ENCODE measurements at places on chromosomes 16 and 17.

DNA sequence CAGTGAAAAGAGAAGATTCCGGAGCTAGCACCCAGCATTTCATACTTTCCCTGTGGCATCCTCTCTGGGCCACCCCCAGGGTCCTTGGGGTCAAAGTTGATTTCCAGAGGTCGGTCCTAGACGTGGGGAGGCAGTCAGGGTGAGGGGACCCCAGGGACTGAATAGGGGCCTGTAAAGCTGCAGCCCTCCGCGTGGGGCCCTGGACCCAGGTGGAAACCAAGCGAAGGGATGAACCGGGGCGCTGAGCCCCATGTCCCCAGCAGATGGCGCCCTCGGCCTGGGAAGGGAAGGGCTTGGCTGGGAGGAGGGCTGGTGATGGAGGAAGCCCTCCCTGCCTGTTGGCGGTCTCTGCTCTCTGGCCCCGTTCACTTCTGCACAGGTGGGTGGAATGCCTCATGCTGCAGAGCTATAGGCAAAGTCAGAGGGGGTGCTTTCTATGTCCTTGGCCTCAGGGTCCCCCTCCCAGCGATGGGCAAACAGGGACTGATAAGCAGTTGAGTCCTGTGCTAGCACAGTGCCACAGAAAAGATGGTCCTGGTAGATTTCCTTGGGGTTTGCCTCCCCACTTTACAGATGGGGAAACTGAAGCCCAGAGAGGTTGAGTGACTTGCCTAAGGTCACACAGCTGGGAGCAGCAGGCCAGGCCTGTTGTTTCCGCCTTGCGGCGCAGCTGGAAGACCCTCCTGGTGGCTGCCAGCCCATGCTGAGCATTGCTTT is 163.4 kb upstream of the CIBAR2 start:
- no peaks in the 10 kb centered on the region for H3K4me1 ChIP-seq
- H3K27ac ChIP-seq = no peak overlapping the region

DNA sequence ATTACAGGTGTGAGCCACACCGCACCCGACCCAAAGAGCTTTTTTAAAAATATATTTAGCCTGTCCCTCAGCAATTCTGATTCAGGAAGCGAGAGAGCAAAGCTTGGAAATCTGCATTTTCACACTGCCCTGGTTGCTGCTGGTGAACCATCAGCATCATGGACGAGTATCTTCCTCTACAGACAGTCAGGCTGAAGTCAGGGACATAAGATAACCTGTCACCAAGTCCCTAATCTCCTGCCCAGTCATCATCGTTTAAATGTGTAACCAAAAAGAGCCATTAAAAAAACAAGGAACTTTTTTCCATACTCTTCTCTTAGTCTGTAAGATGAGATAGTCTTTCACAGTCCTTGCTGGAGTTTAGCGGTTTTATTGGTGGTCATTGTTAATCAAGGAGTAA is 6.7 kb downstream of the PMM2 start:
- H3K4me3 ChIP-seq = no peak overlapping the region
- H3K27ac ChIP-seq = no peak overlapping the region
- peaks cover 6% of the 10 kb centered on the region for H3K4me1 ChIP-seq
- peaks cover 60% of the 10 kb centered on the region for H3K36me3 ChIP-seq

DNA sequence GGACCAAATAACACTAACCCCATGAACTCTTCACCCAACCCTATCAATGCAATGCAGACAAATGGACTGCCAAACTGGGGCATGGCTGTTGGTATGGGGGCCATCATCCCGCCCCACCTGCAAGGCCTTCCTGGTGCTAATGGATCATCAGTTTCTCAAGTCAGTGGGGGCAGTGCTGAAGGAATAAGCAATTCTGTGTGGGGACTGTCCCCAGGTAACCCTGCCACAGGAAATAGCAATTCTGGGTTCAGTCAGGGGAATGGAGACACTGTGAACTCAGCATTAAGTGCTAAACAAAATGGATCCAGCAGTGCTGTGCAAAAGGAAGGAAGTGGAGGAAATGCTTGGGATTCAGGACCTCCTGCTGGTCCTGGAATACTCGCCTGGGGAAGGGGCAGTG is 78.9 kb downstream of the TMC6 start:
- no peak overlapping the region for H3K4me3 ChIP-seq
- H3K27ac ChIP-seq = no peak overlapping the region
- no peaks in the 10 kb centered on the region for H3K27me3 ChIP-seq
- peaks cover 38% of the 10 kb centered on the region for H3K4me1 ChIP-seq

DNA sequence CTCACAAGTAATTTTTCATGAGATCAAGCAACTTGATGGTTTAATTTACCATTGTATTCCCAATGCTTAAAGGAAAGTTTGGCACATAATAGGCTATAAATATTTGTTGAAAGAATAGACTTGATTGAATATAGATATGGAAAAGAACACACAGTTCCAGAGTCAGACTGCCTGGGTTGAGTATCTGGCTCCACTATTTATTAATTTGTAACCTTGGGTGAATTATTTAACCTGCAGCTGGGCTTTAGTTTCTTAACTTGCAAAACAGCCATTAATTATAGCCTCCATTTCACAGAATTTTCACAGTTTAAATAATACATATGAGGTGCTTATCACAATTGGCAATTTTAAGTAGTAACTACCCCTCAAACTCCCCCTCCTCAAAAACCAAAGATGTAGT is 73.6 kb downstream of the NCOR1 start:
- H3K36me3 ChIP-seq = peaks cover 33% of the 10 kb centered on the region
- no peaks in the 10 kb centered on the region for H3K27me3 ChIP-seq
- no peak overlapping the region for H3K27ac ChIP-seq
- H3K4me1 ChIP-seq = peaks cover 4% of the 10 kb centered on the region
- DNase-seq = no peak

DNA sequence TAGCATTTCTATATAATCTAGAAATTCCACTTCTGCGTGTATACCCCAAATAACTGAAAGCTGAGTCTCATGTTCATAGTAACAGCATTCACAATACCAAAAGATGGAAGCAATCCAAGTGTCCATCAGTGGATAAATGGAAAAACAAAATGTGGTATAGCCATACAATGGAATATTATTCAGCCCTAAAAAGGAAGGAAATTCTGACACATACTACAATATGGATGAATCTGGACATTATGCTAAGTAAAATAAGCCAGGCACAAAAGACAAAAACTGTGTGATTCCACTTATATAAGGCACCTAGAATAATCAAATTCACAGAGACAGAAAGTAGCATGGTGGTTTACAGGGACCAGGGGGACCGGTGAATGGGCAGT is 20.4 kb downstream of the HOXB1 start:
- peaks cover 23% of the 10 kb centered on the region for H3K4me1 ChIP-seq
- DNase-seq = no peak
- peaks cover 3% of the 10 kb centered on the region for H3K36me3 ChIP-seq
- H3K27me3 ChIP-seq = peaks cover 17% of the 10 kb centered on the region
- H3K27ac ChIP-seq = no peak overlapping the region

DNA sequence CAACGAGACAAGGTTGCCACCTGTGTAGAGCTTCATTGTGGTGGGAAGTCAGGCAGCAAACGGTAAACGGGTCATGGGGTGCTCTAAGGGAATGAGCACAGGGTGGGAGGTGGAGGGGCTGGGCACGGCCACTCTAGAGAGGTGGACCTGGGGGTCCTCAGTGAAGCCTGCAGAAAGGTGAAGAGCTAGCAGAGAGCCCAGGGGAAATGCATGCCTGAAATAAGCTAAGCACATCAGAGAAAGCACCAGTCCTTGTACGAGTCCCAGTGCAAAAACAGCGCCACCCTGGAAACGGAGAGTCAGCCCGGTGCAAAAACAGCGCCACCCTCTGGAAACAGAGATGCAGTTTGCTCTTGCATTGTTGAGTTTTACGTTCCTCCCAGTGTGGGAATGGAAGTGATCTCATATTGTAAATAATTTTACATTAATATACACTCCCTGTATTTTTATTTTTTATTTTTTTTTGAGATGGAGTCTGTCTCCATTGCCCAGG is 65.0 kb downstream of the TBC1D16 start:
- H3K4me1 ChIP-seq = no peaks in the 10 kb centered on the region
- no peak for DNase-seq
- H3K27ac ChIP-seq = no peak overlapping the region
- peaks cover 3% of the 10 kb centered on the region for H3K36me3 ChIP-seq
